Cortex of kidney (tissue), 1 donor: ENCODE measurements at places on chromosomes 6 and 20.

DNA sequence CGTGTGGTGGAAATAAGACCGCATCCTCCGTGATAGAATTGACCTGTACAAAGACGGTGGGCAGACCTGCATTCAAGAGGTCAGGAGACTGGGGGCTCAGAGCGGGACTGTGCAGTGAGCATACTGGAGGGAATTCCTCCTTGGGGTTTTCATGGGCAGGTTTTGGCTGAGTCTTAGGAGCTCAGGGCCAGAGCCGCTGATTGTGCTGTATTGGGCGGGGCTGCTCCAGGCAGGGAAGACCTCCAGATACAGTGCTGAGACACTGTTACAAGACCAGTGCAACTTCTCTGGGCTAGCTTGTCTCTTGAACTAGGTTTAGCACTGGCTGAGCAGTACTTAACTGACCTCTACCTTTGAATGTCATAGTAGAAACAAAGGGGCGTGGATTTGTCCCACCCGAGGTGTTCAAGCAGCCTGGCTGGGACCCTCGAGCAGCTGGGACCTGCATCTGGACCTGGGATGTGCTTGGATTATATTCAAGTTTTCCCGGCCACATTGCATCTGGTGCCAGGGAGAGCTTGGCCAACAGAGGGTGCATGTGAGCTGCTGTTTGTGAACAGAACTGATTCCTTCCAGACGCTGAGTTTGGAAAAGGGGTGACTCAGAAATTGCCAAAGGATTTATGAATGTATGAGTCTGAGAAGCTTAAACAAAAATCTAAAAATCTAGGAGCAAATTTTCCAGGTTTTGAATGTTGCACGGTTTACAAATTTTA, 33.4 kb upstream of the SLC22A1 start:
- no peak for DNase-seq

- no peak for DNase-seq
These were observed 23.9 kb downstream of the SERPINB6 start for GRCh38 chr6:2947445-2947844.

DNA sequence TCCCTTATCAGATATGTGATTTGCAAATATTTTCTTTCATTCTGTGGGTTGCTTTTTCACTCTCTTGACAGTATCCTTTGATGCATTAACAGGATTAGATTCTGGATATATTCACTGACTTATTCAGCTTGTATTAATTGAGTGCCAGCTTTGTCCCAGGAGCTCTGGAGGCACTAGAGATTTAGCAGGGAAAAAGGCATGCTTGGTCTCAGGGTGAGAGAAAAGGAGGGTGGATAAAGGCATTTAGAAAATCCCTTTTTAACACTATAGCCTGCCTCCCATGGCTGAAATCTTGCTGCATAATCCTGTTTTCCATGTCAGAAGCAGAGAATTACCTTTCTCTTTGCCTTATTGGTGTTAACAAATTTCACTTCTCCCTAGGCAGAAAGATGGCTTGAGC, 28.5 kb upstream of the SIRT5 start:
- no peak for DNase-seq

- no peak for DNase-seq
These were observed 184.9 kb upstream of the LAMP5 start for GRCh38 chr20:9329355-9330101.

GRCh38 chr20:24762371-24762770, 186.7 kb upstream of the CST7 start:
- no peak for DNase-seq

DNA sequence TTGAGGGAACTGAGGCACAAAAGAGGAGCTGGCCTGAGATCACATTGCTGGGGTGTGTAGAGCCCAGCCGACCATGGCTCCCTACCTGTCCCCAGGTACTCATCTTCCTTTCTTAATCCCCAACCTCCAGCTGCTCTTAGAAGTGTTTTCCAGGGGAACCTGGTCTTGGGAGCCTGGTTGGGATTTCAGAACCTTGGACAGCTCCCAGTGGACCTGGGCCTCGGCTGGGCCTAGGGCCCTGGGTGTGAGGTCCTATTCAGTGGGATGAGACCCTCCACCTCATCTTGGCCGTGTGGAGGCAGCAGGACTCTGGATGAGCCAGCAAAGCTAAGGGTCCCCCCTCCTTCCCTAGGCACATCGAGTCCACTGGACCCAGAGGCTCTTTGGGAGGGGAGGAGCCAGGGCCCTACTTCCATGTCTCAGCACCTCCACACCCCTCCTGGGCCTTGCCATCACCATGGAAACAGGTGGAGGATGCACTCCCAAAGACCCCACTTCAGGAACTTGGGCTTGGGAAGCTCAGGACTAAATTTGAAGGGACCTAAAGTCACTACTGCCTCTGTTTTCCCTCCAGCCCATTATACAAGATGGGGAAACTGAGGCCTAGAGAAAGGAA, 38.5 kb downstream of the DLGAP4 start:
- DNase-seq, result no peak

GRCh38 chr20:21026951-21027350, 79.2 kb downstream of the LINC00237 start:
- DNase-seq, result no peak

DNA sequence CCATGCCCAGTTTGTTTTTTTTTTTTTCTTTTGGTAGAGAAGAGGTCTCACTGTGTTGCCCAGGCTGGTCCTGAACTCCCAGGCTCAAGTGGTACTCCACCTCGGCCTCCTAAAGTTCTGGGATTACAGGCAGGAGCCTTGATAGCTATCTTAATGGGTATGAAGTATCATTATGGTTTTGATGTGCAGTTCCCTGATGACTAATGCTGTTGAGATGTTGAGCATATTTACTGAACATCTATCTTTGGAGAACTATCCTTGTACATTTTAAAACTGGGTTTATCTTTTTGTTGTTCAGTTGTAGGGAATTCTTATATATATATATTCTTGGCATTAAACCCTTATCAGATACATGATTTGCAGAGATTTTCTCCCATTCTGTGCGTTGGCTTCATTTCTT, 21.4 kb upstream of the MYL9 start:
- DNase-seq, result no peak

DNA sequence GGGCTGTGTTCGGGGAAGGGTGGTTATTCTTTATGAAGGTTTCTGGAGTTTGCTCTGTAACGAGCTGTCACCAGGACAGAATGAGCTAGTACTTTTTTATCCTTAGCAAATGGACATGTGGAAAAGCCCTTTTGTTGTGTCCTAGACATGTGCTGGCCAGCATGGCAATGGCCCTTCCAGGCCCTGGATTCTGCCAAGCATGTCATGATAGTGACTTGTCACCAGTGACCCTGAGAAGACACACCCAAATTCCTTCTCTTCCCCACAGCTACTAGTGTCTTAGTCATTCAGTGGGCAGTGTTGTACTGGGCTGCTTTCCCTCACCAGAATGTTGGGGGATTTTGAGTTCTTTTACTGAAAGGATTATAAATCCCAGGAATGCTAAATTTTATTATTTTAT, 74.0 kb upstream of the XRN2 start:
- DNase-seq, result no peak

- no peak for DNase-seq
These were observed 433.2 kb downstream of the CD83 start for GRCh38 chr6:14550822-14551221.

GRCh38 chr6:129416337-129416990, 293.5 kb downstream of the ARHGAP18 start:
- no peak for DNase-seq

DNA sequence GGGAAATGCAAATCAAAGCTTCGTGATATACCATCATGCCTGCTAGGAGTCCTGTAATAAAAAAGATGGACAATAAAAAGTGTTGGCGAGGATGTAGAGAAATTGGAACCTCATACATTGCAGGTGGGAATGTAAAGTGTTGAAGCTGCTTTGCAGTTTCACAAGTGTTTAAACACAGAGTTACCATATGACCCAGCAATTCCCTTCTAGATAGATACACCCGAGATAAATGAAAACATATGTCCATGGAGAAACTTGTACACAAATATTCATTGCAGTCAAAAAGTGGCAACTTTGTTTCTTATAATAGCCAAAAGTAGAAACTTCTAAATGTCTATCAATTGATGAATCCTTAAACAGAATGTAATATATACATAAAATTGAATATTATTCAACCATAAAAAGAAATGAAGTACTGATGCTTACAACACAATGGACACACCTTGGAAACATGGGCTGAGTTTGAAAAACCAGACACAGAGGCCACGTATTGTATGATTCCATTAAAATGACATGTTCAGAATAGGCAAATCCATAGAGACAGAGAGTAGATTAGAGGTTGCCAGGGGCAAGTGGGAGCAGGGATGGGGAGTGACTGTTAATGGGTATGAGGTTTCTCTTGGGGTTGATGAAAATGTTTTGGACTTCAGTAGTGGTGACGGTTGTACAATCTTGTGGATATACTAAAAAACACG, 20.8 kb upstream of the ERVFRD-1 start:
- DNase-seq, result no peak

GRCh38 chr6:156731396-156731795, 45.8 kb upstream of the ARID1B start:
- DNase-seq, result no peak

GRCh38 chr6:20461576-20461975, 59.9 kb downstream of the E2F3 start:
- DNase-seq, result no peak

DNA sequence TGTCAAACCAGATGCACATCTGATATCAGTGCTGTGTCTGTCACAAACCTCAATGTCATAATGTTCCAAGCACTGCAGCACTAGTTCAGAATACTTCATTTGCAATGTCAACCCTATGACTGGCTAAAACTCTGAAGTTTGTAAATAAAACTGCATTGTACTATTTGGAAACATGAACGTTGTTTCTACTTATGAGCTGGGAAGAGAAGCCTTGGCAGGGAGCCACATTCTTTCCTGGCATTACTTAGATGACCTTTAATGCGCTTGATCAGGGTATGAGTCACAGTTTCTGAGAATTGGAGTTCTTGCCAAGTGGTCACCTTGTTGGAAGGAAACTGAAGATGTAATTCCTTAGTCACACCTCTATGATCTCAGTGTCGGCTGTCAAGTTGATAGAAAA, 664.8 kb upstream of the MMS22L start:
- no peak for DNase-seq

DNA sequence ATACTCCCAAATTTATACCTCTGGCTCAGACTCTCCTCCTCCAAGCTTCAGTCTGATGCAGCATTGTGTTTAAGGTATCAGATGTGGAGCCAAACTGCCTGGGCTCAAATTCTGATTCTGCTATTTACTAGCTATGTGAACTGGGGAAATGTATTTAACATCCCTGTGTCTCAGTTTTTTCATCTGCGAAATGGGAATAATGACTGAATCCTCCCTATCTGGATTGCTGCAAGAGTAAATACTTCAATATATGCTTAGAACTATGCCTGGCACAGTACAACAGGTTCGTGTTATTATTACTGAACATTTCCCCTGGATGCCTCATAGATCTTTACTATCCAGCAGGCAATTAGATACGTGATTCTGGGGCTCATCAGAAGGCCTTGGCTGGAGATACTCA, 5.5 kb downstream of the LRRN4 start:
- DNase-seq, result no peak

GRCh38 chr6:11848346-11848651, 69.7 kb upstream of the ADTRP start:
- no peak for DNase-seq

GRCh38 chr6:139877828-139878405, 503.5 kb upstream of the CITED2 start:
- no peak for DNase-seq

- DNase-seq, result no peak
These were observed 30.9 kb upstream of the RAB23 start for GRCh38 chr6:57252975-57253374.

DNA sequence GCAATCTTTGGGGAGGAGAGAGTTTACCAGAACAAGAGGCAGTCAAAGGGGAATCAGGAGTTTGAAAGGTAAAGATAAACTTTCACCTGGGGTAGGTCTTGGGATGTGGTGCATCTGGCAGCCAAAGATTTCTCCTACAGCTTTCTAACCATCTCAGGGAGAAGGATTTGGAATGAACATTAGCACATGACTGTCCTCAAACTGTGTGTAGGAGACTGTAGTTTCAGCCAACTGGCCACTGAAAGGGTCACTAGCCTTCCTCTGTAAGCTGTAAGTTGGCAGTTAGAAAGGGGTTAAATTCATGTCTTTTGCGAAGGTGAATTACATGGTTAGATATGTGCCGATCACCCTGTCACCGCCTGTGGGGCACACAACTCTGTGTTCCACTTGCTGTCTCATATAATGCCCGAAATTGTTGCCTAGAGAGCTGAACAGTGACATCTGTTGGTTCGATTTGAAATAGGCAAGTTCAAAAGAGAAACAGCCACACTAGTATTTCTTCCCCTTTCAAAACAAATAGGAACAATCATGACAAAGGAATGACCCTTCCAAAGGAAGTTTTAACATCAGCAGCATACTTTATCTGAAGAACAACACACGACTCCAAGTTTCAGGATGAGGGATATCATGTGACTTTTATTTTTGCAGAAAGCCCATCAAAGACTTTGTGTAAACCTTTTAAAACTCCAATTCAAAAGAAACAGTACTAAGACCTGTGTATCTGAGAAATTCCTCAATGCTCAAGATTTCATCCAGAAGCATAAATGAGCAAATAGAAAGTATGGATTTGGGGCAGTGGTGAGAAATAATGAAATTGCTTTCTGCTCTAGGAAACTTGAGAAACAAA, 1.1 kb upstream of the OPN5 start:
- DNase-seq, result no peak

GRCh38 chr6:76264468-76264867, 192.0 kb upstream of the IMPG1 start:
- no peak for DNase-seq

DNA sequence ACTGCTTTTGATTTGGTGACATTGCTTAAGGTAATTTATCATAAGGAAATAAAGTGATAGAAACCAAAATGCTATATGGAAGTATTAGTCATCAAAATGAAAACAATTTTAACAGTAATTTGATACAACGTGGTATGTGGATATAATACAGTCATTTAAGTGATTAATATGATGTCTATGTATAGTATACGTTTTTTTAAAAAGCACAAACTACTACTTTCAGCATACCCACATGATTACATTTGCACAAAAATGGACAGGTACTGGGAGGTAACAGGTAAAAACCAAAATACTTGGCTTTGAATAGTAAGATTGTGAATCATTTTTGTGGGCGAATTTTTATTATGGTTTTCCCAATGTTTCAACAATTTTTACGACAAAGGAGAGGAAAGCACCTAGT, 97.6 kb downstream of the OGFRL1 start:
- no peak for DNase-seq

GRCh38 chr6:74749211-74750147, 456.4 kb downstream of the COL12A1 start:
- no peak for DNase-seq
